Effector memory CD8-positive, alpha-beta T cell (primary cell): ENCODE measurements at places on chromosomes 6 and 20.

DNA sequence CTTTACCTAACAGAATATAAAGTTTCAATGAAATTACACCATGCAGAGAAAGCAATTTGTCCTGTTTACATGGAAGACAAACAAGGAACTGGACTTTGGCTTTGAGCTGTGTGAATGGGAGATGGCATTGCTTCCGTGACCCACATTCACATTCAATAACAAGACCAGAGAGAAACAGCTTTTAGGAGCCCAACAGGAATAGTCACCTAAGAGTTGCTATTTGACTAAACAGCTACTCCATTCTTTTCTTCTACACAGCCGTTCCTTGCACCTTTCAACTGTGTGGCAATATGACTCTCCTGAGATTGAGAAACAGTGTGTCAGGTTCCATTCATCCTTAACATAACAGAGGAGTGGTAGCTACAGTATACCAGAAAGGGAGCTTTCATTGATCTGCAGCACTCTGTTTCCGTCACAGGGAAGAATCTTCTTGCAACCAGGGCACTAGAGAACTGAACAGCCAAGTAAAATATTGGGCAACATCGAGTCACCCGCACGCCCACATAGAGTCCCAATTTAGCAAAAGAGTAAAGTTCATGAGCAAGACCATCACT is 355.1 kb downstream of the HAO1 start:
- DNase-seq: no peak

GRCh38 chr6:52662031-52662430 is 8.9 kb upstream of the TMEM14A start:
- DNase-seq: no peak

DNA sequence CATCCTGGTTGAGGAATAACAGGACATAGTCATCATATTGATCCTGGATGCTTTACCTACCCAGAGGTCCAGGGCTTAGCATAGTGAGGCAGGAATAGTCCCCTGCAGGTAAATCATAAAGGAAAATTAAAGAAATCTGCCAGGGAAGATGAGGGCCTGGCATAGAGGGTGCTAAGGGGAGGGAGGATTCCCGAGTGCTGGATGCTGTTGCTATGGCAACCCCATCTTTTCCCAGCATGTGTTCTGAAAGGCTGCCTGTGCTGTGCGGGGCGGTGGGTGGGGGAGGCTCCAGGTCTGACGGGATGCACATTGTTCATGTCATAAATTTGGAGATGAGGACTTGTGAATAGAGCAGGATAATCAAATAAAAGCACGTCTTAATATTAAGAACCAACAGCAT is 212.6 kb upstream of the PCSK2 start:
- DNase-seq: no peak

- DNase-seq: no peak
Observed at GRCh38 chr6:24982231-24982630, 46.5 kb upstream of the RIPOR2 start.

DNA sequence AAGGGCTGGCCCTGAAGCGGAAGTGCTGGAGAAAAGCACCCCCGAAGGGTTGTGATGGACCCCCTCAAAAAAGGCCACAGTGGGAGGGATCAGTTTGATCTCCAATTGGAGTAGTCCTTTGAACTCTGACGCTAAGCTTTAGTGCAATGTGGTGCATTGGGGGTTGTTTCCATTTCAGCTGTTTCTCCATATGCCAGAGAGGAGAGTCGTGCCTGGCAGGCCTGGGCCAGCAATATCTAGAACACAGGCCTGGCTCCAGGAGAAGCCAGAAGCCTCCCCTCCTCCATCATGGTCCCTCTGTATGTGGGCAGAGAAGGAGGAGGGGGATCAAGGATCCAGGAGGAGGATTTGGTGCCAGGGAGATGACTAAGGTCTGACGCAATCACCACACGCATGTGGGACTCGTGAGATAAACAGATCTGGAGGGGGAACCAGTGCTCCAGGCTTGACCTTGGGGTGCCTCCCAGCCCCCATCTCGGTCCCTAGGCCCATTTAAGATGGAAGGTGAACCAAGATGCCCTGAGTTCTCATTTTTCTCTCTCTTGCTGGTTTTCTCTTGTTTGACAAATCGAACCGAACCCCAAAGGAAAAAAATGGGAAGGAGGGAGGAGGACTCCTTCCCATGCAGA is 517.4 kb upstream of the JARID2 start:
- no peak for DNase-seq

- DNase-seq: no peak
Observed at GRCh38 chr6:93424303-93425064, 5.1 kb upstream of the EPHA7 start.

DNA sequence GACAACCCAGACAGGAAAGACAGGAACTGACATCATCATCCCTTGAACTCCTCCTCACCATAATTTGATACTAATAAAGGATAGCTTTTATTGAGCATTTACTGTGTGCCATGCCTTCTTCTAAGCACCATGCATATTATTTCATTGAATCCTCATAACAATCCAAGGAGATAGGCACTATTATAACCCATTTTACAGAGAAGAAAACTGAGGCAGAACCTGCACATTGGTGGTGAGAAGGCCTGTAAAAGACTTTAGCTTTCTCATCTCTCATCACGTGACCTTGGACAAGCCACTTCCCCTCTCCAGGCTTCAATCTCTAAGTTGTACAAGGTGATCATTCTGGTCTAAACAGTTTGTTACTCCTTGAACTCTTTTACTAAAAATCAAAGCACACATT is 34.5 kb upstream of the PREX1 start:
- DNase-seq: no peak

- DNase-seq: no peak
Observed at GRCh38 chr6:169499848-169500247, 202.0 kb downstream of the WDR27 start.

GRCh38 chr20:54173653-54174456 is at the start of gene CYP24A1:
TSS of gene CYP24A1 (minus strand) at chr20:54173986. CDS start at chr20:54173579, 407 bp downstream.
- no peak for DNase-seq

- peak; percentile 9 for DNase-seq
Observed at GRCh38 chr20:31717478-31718201, 5.0 kb downstream of the BCL2L1 start.

DNA sequence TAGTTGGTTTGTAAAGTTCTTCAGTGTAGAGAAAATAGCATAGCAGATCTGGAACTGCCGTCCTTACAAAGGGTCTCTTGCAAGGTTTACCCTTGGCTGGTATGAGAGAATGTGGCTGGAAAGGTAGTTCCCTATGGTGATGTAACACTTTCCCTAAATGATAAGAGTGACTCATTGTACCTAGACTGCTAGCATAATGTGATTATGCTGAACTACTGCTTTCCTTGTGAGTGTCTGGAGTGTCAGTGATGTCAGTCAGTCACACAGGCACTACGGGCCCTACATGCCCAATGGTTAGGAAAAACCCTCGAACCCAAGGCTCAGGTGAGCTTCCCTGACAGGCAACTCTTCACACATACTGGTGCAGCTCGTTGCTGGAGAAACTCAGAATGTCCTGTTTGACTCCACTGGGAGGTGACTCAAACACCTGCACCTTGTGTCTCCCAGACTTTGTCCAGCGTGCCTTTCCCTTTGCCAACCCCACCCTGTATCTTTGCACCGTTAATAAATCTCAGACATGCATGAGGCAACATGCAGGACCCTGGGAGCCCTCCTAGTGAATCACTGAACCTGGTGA is 28.4 kb upstream of the LY86 start:
- DNase-seq: no peak

DNA sequence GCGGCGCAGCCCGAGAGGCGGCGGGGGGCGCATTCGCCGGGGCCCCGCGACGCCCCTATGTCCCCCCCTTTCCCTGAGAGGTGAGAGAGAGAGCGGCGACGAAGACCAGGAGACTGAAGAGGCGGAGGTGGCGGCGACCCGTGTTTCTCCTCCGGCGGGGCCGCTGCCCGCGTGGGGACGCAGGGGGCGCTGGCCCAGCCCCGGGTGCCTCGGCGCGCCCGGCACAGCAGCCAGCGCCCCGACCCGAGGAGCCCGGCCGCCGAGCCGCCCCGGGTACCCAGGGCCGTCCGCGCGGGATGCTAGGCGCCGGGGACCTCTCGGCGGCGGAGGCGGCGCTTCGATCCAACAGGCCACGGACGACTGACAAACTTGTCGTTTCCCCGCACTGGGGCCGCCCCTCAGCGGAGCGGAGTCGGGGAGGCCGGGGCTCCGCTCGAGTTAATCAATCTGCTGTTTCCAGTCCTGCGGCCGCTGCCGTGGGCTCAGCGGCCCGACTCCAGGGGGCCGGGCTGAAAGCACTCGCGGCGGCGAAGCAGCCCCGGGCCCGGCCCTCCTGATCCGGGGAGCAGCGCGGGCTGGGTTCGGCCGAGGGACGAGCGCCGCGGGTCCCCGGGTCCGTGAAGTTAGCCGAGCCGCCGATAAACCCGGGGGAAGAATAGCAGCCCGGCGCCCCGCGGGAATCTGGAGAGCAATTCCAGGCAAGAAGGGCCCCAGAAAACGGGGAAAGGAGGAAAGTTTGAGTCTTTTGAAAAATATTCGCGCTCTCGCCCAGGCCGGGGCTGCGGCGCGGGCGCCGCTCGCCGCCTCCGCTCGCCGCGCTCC is 631 bp downstream of the MDGA1 start:
- DNase-seq: peak; percentile 23

DNA sequence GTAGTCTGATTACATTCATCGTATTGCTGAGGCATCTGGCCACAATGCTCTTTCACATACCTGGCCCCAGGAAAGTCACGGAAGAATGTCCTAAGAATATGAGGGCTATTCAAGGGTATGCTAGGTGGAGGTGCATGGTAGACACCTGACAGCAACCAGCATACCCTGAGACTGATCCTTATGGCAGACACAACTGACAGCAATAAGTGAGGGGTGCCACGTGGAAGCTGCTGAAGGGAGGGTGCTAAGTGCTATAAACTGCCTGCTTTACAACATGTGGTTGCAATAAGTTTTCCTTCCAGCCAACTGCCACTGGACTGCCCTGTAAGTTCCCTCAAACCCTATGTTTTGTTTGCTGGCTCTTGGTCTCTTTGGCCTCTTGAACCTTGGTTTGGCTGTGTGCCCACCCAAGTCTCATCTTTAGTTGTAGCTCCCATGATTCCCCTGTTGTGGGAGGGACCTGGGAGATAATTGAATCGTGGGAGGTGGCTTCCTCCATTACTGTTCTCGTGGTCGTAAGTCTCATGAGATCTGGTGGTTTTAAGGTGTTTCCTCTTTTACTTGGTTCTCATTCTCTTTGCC is 201.3 kb upstream of the MOCS1 start:
- no peak for DNase-seq
